ENCODE measurements at places on chromosomes 7 and 10.

DNA sequence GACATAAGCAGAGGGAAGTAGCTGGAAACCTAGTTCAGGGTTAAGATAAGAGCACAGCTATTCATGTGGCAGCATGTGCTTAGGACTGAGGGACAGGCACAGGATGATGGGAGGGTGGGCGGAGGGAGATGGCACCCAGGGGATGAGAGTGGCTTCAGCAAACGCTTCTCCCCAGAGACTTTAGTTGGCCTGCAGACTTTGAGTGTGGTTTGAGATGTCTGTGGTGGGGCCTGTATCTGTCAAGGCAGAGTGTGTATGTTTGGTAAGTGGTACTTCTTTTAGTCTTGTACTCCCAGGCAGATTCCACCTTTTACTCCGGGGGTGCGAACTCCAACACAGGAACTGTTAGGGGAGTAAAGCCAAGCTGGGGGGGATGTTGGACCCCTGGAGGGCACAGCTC lies 88.9 kb downstream of the WDFY4 start:
- DNase-seq: no peak

DNA sequence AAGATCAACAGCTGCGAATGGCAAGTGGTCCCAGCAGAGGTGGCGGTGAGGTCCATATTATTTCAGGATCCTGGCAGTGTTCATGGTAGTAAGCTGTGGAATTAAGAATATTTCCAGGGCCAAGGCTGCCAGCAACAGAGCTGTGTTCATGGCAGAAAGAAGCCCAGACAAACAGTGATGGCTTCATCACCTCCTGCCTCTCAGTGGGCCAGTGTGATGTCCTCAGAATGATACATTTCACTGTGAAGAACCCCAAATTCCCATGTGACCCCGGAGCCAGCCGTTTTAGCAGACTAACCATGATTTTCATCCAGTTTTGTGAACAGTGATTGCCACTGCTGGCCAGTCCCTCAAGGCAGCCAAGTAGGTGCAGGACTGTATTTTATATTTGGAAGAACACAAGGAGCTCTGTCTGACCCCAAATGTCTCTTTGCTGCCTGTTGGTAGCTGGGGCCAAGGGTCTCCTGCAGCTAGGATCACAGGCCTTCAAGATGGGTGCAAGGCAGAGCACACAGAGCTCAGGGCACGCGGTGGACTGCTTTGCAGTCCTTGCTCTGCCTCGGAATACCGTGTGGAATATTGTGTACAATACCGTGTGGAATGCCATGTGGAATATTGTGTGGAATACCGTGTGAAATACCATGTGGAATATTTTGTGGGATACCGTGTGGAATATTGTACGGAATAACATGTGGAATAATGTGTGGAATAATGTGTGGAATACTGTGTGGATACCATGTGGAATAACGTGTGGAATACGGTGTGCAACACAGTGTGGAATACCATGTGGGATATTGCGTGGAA lies 132.3 kb upstream of the CHST15 start:
- peak; percentile 68 for DNase-seq

DNA sequence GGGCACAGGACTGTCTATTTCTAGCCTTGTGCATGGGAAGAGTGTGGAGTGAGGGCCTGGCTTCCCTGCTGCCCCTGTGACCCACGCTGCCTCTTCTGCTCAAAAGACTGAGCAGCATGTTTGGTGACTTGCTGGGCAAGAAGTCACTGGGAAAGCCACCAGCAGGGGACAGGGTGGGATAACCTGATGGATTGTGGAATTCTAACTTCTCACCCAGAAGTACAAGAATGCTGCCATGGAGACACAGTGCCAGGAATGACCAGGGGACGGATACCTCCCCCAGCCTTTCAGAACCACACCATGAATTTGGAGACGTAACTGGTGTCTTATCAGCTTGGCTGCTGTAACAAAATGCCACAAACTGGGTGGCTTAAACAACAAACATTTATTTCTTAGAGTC lies 28.4 kb downstream of the GALNTL5 start:
- DNase-seq: no peak

DNA sequence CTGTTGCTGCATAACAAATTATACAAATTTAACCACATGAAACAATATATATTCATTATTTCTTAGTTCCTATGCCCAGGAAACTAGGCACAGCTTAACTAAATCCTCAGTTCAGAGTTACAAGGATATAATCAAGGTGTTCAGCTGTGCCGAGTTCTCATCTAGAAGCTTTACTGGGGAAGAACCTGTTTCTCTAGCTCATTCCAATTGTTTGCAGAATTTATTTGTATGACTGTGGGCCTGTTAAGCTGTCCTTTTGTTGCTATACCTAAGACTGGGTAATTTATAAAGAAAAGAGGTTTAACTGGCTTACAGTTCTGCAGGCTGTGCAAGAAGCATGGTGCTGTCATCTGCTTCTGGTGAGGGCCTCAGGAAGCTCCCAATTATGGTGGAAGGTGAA lies 21.8 kb upstream of the MDFIC start:
- no peak for DNase-seq

DNA sequence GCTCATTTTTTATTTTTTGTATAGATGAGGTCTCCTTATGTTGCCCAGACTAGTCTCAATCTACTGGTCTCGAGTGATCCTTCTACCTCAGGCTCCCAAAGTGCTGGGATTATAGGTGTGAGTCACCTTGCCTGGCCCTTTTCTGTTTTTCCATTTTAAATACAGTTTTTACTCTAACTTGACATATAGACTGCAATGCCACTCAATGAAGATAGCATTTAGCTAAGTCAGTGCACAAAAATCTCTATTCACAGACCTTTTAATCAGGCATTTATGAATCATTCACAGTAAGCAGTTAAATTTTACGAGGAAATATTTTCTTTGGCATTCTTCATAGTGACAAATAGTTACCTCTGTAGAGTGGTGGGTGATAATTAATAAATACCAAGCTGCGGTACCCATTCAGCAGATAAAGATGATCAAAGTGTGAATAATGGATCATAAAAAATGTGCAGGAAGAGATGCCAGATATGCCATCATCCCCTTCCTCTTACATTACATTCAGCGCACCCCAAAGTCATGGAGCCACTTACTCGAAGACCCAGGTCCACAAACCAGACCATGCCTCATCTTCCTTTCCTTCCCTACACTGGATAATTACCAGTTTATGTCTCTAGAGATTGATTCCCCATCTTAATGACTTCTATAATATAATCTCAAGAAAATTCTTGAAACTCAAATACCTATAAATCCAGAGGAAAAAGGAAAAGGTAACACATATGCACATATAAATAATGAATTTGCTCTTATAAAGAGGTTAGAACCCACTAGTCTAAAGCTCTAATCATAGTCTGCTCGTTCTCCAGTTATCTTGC lies 56.0 kb downstream of the UBE2H start:
- DNase-seq: no peak

- no peak for DNase-seq
These were observed 12.3 kb downstream of the OSBPL3 start for GRCh38 chr7:24967696-24968095.

GRCh38 chr7:30595436-30596013 lies 847 bp downstream of the GARS1 start:
- DNase-seq: no peak

GRCh38 chr7:107076781-107077698 lies 32.5 kb downstream of the PRKAR2B start:
- no peak for DNase-seq

GRCh38 chr10:84333864-84334451 lies 5.6 kb downstream of the CCSER2 start:
- DNase-seq: peak; percentile 78

DNA sequence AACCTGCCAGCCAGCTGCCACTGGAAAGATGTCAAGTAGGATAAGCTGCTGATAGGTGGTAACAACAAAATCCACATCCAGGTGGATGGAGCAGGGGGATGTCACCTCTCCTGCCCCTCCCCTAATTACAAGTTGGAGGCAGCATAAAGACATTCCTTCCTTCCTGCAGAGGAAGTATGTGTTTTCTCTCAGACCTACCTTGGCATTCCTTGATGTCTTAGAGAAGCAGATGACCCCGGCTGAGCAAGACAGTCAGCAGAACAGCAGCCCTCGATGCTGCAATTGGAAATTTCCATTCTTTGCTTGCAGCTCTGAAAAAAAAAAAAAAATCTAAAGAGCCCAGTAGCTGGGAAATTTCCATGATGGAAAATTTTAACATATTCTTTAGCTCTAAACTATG lies 137.5 kb upstream of the MKLN1 start:
- DNase-seq: no peak

DNA sequence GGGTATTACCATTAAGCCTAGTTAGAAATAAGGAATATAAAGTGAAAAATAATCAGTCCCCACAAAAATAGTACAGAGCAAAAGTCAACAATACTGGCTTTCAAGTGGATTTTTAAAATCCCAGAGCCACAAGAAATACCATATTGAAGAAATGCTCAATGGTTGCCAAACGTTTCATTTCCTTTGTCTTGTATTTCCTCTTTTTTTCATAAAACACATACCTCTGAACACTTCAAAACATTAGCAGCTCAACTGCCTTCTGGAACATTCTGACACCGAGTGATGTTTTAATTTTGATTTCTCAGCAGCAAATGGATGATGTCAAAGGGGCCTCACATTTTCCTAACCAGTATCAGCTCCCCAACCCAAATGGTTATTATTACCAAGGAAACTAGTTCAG lies 10.5 kb downstream of the NOD1 start:
- no peak for DNase-seq

- no peak for DNase-seq
These were observed 82.9 kb downstream of the CFTR start for GRCh38 chr7:117562759-117563158.

DNA sequence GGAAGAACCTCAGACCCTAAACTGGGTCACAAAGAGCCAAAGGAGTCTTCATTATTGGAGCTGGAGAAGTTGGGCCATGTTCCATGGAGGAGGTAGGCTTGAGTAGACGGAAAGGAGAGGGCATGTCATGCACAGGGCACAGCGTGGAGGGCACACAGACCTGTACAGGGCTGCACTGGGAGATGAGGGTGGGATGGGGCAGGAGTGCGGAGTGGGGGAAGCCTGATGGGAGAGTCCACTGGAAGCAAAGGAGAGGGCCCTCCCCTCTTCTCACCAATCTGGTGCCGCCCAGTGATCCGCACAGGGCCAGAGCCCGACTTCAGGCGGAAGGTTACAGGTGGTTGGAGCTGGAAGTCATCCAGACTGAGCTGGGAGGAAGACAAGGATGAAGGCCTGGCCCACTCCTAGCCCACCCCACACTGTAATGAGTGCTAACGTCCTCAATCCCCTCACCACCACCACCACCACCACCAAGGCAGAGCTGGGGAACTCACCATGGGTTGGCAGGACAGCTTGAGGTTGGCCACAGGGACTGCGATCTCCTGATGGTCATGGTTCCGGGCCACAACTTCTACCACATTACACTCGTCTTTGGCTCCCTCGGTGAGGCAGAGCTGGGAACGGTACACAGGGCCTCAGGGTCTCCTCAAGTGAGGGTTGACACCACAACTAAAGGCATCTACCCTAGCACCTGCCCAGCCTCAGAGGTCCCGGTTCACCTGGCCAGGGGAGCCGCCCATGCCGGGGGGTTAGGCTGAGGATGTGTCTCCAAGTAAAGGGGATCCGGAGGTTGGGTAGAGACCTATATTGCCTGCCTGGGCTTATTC lies 1.0 kb downstream of the NPM3 start:
- no peak for DNase-seq

DNA sequence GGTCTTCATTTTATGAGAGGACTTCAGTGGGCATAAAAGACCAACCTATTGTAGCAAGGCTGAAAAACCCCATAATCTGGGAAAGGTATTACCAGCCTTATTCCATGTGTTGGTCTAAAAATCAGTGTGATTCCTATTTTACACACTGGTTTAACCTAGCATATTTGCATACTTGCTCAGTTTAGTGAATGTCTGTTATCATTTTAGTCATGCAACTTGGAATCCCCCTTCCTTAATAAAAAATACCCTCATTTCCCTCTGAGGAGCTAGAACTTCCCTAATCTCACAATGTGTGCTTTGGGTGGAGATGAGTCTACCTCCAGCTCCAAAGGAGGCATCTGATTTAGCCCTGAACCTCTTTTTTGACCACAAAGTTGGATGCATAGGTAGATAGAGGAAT lies 312.8 kb upstream of the SORCS1 start:
- no peak for DNase-seq

- no peak for DNase-seq
These were observed 88.8 kb upstream of the KIF5B start for GRCh38 chr10:32144817-32145688.

GRCh38 chr7:108947526-108947925 lies 377.9 kb downstream of the DNAJB9 start:
- no peak for DNase-seq

DNA sequence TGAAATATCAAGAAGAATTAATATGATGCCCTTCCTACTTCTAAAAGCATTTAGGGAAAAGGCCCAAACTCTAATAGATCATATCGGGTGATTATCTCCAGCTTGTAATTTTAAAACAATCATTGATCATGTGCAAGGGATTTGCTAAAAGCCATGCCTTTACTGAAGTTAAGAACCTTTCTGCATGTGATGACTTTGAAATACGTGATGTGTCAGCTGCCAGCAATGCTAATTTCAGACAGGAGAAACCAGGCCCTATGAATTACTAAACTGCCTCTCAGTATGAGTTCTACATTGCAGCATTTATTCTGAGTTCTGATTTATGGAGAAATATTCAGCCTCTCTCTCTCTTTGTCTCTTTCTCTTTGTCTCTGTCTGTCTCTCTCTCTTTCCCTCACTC lies 203.6 kb upstream of the AKR1E2 start:
- DNase-seq: no peak

All from activated naive CD4-positive, alpha-beta T cell treated with anti-CD3 and anti-CD28 coated beads, Interleukin-2, amount 10 ng/mL, durations not matched to agents 7 days and 5 days (primary cell).